ENCODE measurements at places on chromosomes 2 and 18. TPM values are rescaled to one million over a fixed set of nuclear protein-coding genes. Genes with fewer than 3 reads are reported as not detected.

The ATP5MC3 gene
- 157 TPM for polyA plus RNA-seq

The XDH gene
- not detected for polyA plus RNA-seq

The LIMS3 gene
- polyA plus RNA-seq, result 2.1 TPM

The PDE1A gene
- polyA plus RNA-seq, result 4.9 TPM

The CLEC4F gene
- polyA plus RNA-seq, result not detected

The TUBB8B gene
- polyA plus RNA-seq, result 0.26 TPM

The NPPC gene
- 0.92 TPM for polyA plus RNA-seq

The GPR75 gene
- not detected for polyA plus RNA-seq

The FAM228B gene
- 10.8 TPM for polyA plus RNA-seq

The CRACDL gene
- polyA plus RNA-seq, result 4.5 TPM

The MROH2A gene
- 0.14 TPM for polyA plus RNA-seq

The CIDEA gene
- polyA plus RNA-seq, result 125 TPM

The TXNDC2 gene
- 0.01 TPM for polyA plus RNA-seq

The HES6 gene
- 2.9 TPM for polyA plus RNA-seq

The FAM124B gene
- 0.48 TPM for polyA plus RNA-seq

The POU3F3 gene
- 0.22 TPM for polyA plus RNA-seq

The CERKL gene
- polyA plus RNA-seq, result not detected

The IL1B gene
- 17.8 TPM for polyA plus RNA-seq

The GDF7 gene
- 0.09 TPM for polyA plus RNA-seq

The ZNF513 gene
- polyA plus RNA-seq, result 8.6 TPM

The B3GNT7 gene
- 1.1 TPM for polyA plus RNA-seq

The SP100 gene
- 67.8 TPM for polyA plus RNA-seq

The CDK5R2 gene
- 0.06 TPM for polyA plus RNA-seq

The LYG2 gene
- polyA plus RNA-seq, result not detected

The SS18 gene
- polyA plus RNA-seq, result 39.3 TPM

The GCG gene
- polyA plus RNA-seq, result 1.2 TPM

The IGFBP5 gene
- polyA plus RNA-seq, result 716 TPM

The RIT2 gene
- not detected for polyA plus RNA-seq

The LYPD6B gene
- 4.3 TPM for polyA plus RNA-seq

Measured in adipose tissue (tissue), 3 donors.